ENCODE measurements at places on chromosomes 4 and X.
A peak's percentile ranks its signal among the peaks of the same experiment; 100 is the strongest.

DNA sequence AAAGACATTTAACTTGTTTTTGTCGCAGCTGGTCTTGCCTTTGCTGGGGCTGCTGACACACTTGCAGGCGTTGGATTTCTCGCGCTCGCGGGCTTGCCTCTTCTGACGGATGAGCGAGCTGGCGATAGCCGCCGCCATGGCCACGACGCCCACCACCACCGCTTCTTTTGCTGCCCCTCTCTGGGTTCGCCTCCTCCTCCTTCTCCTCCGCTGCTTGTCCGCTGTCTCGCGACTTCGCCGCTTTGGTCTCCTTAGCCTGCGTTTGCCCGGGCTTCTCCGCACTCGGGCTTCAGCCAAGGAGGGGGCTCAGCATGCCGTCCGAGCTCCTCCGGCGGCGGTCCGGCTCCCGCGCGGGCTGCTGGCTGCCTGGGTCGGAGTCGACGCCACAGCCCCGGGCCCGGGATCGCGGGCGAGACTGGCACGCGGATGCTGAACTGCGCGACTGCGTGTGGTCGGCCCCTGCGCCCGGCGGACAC lies 613 bp downstream of the FGF13 start:
- DNase-seq: peak; percentile 79

GRCh38 chrX:68852046-68852445 lies 23.2 kb downstream of the EFNB1 start:
- DNase-seq: no peak

- no peak for DNase-seq
Measured at GRCh38 chr4:112003231-112003907, 141.9 kb upstream of the FAM241A start.

DNA sequence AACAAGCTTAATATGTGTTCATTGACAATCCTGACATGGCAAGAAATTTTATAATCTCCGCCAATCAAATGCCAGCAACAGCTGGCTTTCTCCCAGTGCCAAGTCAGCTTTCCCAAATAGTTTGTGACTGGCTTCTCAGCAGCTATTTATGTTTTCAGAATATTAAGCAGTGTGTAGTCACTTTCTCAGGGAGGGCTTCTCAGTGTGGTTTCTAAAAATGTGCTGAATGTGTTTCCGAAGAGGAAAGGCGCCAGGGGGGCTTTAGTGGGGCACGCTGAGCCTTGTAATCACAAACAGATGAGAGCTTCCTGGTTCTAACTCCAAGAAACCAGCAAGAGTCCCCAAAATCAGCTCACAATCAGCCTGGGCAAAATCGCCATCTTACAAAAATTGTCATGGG lies 258.7 kb upstream of the CPEB2 start:
- no peak for DNase-seq

DNA sequence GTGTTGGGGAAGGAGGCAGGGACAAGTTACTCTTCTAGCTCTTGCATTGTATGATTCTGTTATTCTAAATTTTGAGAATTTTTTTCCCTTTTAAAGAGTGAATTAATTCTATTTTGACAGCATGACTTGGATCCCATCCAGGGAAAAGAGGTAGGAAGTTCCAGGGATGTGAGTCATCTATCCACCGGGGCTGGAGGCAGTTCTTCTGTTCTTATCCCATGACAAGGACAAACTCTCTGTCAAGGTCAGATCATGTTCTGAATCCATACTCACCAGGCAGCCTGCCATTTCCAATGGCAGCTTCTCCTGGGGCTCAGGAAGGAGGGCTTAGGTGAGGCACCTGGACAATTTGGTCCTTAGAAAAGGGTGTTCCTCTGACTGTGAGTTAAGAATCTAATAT lies 132.0 kb upstream of the MED14 start:
- DNase-seq: no peak
